Urinary bladder (tissue), 4 donors: ENCODE measurements at places on chromosomes 5 and 9.

DNA sequence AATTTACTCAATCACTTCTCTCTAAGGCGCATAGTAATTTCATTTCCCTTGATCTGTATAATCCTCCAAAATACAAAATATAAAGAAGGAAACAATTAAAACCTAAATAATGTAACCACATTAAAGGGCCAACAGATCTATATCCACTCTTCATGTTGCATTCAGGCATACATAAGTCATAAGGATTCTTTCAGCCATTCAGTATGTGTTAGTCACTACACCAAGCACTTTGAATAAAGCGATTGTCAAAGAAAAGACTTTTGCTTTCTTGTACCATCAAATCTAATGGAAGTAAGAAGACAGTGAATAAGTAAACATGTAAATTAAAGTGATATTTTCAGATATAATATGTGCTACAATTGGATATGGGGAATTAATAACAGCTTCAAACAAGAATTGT lies 569.2 kb upstream of the PTPRD start:
- no peak for DNase-seq

DNA sequence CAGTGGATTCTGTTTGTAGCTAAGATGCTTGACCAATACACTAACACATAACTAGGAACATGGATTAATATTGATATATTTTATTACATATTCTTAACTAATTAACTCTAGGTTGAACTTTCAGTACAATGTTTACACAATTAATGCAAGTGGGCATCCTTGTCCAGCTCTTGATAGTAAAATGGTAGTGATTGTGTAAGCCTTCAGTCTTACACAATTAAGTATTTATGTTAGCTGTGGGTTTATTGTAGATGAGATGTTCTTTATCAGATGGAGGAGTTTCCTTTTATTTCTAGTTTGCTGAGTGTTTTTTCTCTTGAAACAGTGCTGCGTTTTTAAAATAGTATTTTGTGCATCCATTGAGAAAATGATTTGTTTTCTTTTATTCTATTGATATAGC lies 1210.8 kb downstream of the CDH12 start:
- no peak for DNase-seq

GRCh38 chr5:55232985-55233928 lies at the start of gene CCNO:
Gene CCNO, minus strand, starts transcription at chr5:55233608. Its CDS starts 85 bp downstream, at chr5:55233523.
- DNase-seq = no peak

GRCh38 chr5:181051841-181052671 lies 12.0 kb downstream of the BTNL9 start:
- no peak for DNase-seq

GRCh38 chr9:73146111-73146815 lies 5.4 kb upstream of the ANXA1 start:
- no peak for DNase-seq

- no peak for DNase-seq
These were observed 282.1 kb downstream of the CRB2 start for GRCh38 chr9:123637945-123638634.

DNA sequence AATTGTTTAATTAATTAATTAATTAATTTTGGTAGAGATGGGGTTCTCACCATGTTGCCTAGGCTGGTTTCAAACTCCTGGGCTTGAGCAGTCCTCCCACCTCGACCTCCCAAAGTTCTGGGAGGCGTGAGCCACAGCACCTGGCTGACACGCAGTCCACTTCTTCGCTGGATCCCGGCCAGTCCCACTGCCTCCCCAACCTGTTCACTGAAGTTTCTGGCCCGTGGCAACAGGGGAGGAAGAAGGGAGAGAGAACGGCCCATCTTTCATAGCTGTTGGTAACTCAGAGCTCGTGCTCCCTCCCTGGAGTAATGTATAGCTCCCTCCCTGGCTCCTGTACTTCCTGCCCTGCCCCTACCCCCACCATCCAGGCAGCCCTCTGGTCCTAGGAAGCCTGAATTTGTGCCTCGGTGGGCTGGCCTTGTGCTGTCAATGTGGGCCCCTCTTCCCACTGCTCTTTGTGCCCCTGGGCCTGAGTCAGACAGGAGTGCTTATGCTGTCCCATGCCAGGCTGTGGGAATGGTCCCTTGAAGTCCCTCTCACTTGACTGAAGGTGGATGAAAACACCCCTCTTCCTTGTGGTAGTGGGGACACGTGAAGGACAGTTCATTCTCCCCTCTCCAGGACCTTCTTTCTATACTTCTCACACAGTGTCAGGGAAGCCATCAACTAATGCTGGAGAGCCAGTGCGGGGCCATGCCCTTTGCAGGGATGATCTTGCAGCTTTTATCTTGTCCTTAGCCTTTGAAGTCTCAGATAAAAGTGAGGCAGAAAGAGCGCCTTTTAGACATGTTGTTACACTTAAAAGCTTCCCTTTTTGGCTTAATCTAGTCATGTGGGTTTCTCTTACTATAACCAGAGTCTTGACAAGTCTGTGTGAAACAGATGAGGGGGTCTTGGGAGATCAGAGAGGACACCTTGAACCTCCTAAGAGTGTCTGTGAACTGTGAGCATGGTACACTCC lies 38.1 kb downstream of the ANGPTL2 start:
- DNase-seq = no peak

- DNase-seq = no peak
These were observed 94.0 kb upstream of the PTGER4 start for GRCh38 chr5:40585537-40586267.

DNA sequence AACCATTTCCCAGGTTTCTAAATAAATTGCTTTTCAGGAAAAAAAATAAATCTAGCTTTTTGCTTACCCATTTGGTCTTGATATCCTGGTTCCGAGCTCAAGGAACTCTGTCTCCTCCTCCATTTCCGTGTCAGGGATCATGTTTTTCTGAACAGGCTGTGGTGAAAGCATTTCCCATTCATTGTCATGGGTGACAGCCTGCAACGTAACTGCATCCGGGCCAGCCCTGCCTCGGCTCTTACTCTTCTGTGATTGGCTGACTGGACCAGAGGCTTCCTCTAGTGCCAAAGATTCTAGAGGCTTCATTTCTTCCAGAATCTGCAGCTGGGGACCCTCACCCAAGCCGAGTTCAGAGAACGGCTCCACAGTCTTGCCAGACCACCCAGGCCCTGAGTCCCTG lies 61.0 kb upstream of the PCA3 start:
- no peak for DNase-seq

DNA sequence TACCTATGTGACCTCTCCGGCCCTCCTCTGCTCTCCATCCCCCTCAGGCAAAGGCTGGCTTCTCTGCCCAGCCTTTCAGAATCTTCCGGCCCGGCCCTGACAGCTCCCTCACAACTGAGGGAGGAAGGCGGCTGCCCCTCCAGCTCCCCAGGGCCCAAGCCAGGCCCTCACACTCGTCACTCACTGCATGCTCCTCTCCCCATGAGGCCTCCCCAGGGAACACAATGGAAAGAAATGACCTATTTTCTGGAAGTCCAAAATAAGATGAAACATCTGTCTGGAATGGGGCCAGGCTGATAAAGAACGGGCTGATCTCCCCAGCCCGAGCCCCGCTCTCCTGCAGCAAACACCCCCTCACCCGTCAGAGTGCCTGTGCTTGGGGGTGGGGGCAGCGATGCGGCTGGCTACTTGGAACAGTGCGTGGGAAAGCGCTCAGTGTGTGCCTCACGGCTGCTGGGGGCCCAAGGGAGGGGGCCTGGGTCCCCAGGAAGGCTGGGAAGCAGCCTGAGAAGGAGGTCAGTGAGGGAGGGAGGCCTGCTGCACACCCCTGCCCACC lies 11.3 kb downstream of the PDGFRB start:
- DNase-seq = peak; percentile 76

GRCh38 chr5:172659909-172660628 lies 19.0 kb downstream of the NEURL1B start:
- DNase-seq = peak; percentile 57

DNA sequence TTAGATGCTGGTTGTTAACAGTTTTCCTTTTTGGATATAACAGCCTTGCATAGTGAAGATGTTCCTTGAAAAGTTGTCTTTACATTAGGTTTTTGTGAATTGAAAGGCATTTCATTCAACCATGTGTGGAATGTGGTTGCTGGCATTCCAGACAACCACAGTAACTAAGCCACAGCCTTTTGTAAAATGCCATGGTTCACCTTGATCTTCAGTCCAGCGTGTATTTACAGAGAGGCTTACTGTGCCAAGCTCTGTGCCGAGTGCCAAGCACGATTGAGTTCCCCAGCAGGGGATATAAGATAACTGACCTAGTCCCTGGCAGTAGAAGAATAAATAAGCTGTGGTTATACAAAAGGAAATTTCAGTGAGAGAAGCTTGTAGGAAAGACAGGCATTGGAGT lies 4.9 kb downstream of the EXOSC2 start:
- DNase-seq = no peak

GRCh38 chr5:81147886-81148571 lies 85.1 kb upstream of the CKMT2 start:
- DNase-seq = no peak

DNA sequence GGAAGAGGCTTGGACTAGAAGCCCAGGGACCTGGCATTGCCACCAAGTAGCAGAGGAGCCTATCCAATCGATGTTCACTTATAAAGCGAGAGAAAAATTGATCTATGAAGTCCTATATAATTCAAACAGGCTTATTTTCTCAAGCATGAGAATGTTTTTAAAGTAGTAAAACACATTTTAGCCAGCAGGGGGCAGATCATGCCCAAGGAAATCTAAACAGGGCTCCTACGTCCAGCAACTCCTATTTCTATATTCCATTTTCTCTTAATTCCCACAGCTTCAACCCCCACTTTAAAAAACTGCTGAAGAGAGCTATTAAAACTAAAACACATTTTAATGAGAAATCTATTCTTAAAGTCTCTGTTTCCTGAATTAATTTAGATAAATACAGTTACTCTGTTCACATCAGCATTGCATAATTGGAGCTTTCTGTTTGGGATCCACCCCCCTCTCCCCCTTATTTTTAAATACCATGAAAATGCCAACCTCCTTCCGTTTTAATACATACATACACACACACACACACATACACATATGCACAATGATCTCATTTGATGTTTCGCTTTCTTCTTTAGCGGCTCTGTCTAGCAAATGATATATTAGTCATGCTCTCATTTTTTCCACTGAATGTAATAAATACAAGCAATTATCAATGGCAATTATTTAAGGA lies 144.9 kb downstream of the MYO10 start:
- peak; percentile 15 for DNase-seq

GRCh38 chr5:160367261-160367660 lies 3.2 kb downstream of the C1QTNF2 start:
- DNase-seq = no peak

DNA sequence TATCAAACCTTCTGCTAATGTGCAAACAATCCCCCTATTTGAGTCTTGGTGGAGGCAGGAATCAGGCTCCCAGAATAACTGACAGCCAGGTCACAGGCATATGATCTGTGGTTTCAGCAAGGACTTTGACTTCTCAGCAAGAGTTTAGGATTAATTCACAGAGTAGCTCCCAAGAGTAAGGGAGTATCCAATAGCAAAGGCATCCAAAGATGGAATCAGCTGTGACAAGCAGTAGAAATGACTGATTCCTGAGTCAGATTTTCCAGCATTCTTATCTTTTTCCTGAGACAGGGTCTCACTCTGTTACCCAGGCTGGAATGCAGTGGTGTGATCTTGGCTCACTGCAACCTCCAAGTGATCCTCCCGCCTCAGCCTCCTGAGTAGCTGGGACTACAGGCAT lies 108.3 kb downstream of the EPB41L4A start:
- no peak for DNase-seq

GRCh38 chr9:81609782-81610739 lies 79.3 kb downstream of the TLE1 start:
- DNase-seq = no peak

GRCh38 chr9:77475641-77476473 lies 172.3 kb downstream of the GNA14 start:
- no peak for DNase-seq
